ENCODE measurements at places on chromosomes 5 and 9. TPM values are rescaled to one million over a fixed set of nuclear protein-coding genes. Genes with fewer than 3 reads are reported as not detected.
A peak's percentile ranks its signal among the peaks of the same experiment; 100 is the strongest.

MRPS27 gene
- 87.5 TPM for polyA plus RNA-seq

CCL27 gene
- polyA plus RNA-seq: not detected

TRIM14 gene
- polyA plus RNA-seq: 8.3 TPM

ACOT12 gene
- 0.56 TPM for polyA plus RNA-seq

GRCh38 chr5:126878634-126879033 is 101.7 kb downstream of the LMNB1 start:
- no peak for DNase-seq

DNA sequence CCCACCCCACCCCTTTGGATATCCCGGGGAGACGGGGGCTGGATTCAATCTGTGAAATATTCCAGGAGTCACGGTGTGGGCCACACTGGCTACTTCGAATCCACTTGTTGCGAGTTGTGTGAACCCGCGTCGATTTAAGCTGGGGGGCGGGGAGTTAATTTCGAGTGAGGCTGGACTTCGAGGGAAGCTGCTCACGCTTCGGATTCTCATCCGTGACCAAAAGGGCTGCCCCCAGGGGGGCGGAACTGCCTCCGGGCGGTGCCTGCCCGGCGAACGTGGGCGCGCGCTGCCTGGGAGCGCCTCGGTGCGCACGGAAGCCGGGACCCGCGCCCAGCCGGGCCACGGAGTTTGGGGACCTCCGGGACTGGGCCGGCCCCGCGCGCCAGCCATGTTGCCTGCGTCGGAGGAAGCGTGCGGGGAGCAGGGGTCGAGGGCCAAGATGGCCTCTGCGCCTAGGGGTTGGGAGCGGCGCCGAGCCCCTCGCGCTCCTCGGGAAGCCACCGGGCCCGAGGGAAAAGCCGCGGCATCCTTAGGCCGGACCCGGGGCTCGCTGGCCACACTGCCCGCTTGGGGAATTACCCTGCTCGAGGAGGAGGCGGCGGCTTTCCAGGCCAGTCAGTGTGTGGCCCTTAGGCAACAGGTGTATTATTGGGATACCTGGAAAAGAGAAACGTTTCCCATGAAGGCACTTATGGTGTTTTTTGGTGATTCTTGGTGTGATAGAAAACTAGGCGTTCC is 975 bp downstream of the OCLN start:
- no peak for DNase-seq

- DNase-seq: no peak
Observed at GRCh38 chr9:116966199-116966598, 279.1 kb downstream of the TRIM32 start.

GRCh38 chr5:89728750-89729149 is 680.8 kb downstream of the CETN3 start:
- DNase-seq: no peak

- no peak for DNase-seq
Observed at GRCh38 chr5:138911441-138911840, 36.3 kb upstream of the LRRTM2 start.

DNA sequence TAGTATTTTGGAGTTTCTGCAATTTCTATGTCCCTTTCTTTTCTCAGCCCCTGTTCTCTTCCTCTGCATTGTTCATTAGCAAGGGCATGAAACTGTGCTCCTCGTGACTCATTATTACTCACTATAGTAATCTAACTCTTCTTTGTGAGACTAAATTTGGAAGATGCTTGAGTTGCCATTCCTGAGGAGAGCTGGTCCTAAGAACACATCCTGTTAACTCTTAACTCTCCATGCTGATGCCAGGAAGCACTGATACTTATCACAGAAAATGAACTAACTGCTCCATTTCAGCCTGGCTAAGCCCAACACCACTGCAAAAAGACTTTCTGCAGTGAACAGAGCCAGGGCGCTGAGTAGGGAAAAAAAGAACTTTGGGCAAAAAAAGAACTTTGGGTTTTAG is 10.6 kb upstream of the CSNK1A1 start:
- peak; percentile 84 for DNase-seq
